ENCODE measurements at places on chromosomes 1 and 21. TPM values are rescaled to one million over a fixed set of nuclear protein-coding genes. Genes with fewer than 3 reads are reported as not detected.

Gene PBX1
- 92.6 TPM for total RNA-seq

Gene LINGO4
- total RNA-seq, result 0.07 TPM

Gene ABCA4
- 0.04 TPM for total RNA-seq

Gene OR2AK2
- total RNA-seq, result not detected

Gene SYCP1
- not detected for total RNA-seq

Gene FAM78B
- 2.3 TPM for total RNA-seq

Gene TCHH
- total RNA-seq, result not detected

Gene HES4
- 11.3 TPM for total RNA-seq

DNA sequence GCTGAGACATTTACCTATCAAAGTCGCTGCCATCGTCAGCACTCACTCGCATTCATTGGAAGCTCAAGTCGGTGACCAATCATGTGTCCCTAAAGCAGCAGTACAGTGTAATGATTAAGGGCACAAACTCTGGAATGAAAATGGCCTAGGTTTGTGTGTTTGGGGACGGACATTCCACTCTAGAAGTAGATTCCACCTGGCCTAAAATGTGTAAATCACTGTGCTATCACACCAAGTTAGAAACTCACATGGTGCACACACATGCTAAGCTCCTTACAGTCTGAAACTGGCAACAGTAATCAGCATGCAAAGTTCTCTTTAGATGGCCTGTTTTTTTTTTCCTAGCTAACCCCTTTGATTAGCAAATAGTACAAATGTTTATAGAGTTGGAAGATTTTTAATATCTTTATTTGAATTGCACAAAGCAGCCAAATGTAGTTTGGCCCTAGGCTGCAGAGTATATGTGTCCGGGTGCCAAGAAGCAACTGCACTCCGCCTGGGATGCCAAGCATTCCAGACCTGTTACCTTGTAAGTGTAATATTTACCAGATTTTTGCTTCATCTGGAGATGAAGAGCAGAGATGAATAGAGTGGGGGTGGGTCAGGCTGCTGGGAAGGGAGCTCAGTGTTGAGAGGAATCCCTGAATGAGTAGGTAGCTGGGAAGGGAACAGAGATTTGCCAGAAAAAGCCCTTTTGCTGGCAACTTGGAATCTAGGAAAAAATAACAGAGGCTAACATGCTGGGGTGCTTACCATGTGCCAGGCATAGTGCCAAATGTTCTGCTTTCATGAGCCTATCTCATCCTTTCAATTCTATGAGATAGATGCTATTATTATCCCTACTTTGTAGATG lies 35.2 kb downstream of the TGFB2 start:
- no peak for DNase-seq

DNA sequence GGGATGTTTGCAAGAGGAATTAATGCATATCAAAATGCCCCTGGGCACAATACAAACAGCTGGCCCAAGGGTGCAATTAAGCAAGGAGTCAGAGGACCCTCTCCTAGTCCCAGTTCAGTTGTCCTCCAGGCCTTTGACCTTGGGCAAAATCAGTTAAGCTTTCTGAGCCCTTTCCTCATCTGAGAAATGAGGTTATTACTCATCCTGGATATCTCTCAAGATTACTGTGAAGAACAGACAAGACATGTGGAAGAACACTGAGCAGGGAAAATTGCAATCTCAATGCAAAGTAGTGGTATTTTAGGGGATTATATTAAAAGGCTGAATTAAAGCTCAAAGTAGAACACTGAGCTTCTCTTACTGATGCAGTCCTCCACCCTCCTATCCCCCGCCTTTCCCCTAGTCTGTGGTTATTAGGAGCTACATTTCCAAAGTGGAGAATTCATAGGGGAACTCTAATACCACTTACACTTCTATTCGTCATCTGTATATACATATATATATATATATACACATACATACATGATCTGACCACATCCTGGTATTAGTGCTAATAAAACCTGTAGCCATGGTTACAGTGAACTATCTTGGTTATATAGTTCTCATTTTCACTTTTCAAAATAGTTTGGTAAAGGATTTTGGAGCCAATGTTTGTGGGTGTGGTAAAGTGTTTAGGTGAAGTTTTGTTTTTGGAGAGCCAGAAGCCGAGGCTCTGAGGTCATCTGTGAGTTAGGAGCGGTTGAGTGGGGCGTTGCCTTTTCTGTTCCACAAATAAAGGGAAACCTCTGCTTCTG lies 18.1 kb downstream of the KIAA0040 start:
- no peak for DNase-seq

GRCh38 chr1:232968965-232969364 lies 18.6 kb downstream of the NTPCR start:
- no peak for DNase-seq

GRCh38 chr21:18155508-18156193 lies 89.0 kb upstream of the CHODL start:
- DNase-seq, result peak; percentile 10

GRCh38 chr1:114033216-114033706 lies 54.0 kb downstream of the OLFML3 start:
- DNase-seq, result peak; percentile 52

DNA sequence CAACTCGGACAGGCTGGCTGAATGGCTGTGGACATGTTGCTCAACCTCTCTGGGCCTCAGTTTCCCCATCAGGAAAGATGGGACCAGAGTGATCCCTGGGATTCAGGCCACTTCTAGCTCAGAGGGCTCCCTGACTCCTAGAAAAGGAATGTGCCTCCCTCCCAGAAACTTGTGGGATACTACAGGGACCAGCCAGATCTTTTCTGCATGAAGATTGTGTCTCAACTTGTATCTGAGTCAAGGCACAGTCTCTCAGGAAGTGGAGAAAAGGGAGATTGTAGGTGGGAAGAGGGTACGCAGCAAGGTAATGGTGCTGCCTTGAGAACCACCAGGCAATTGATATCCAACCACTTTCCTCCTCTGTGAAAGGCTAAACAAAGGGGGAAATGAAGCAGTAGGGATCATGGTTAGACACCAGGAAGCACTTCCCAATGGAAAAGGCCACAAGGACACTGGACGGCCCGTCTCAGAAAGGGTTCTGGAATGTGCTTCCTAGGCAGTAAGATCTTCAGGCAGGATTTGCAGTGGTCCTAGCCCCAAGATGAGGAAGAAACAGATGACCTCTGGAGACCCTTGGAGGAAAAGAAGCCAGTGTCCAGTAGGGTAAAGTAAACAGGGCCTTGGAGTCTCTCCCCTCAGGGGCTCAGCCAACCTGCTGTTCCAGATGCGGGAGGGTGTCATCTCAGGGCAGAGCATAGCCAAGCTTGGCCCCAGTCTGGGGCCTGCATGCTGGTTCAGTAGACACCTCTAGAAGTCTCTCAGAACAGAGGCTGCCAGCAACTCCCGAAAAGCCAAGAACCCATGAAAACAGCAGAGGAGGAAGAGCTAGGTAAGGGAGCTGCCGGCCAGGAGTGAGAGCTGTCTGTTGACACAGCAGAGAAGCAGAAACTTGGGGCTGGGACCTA lies 16.8 kb downstream of the IFFO2 start:
- DNase-seq, result no peak

DNA sequence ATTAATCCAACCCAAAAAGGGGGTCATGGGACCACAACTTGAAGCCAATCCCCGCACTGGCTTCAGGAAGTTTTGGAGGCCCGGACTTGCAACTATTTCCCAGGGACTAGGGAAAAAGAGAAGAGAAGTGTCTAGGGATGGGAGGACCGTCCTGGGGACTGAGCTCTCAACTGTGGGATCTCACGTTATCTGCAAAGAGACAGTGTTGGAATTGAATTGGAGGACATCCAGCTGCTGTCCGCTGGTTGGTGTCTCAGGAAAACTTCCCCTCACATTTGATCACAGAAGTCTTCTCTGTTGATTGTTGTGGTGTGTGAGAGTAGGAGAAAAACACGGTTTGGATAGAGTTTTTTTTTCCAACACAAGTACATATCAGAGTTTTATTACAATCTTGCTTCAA lies 46.2 kb upstream of the CITED4 start:
- DNase-seq, result no peak

GRCh38 chr1:111214884-111215283 lies 12.6 kb upstream of the CHI3L2 start:
- DNase-seq, result no peak

DNA sequence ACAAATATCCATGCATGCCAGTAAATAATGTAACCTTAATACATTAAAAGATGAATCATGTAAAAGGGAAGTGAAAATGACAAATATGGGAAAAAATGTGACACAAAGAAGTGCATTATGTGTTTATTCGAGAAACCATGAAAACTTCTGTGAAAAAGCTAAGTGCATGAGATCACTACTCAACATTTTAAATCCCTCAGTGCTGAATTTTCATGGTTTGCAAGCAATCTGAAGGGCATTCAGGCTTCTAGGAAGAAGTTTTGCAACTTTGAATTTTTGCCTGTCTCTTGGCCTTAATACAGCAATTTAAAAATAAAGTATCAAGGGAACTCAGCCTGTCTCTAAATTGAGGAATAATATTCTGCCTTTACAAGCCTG lies 78.2 kb downstream of the MAP3K7CL start:
- DNase-seq, result no peak

GRCh38 chr1:205632669-205633169 lies 908 bp upstream of the ELK4 start:
- DNase-seq, result no peak

DNA sequence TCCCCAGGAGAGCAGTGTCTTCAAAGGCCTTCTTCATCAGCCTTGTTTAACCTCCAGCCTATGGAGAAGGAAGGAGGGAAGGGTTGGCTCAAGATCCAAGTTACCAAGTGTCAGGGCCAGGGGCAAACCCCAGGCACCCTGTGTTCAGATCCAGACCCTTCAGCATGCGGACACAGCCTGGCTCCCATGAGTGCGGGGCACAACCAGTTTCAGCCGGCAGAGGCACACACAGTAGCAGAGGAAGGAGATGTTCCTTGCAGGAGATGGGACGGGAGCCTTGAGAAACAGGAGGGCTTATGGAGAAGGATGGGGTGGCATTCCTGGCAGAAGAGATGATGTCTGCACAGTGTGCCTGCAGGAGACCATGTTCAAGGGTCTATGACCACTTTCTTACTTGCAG lies 161.7 kb upstream of the EDN2 start:
- no peak for DNase-seq
